ENCODE measurements at places on chromosomes 5 and 9. TPM values are rescaled to one million over a fixed set of nuclear protein-coding genes. Genes with fewer than 3 reads are reported as not detected.

- H3K27ac ChIP-seq, result no peak overlapping the region
- H3K4me1 ChIP-seq, result no peaks in the 10 kb centered on the region
- H3K27me3 ChIP-seq, result no peaks in the 10 kb centered on the region
- no peak overlapping the region for H3K4me3 ChIP-seq
Observed at GRCh38 chr9:11194246-11194645, 581.4 kb upstream of the PTPRD start.

DNA sequence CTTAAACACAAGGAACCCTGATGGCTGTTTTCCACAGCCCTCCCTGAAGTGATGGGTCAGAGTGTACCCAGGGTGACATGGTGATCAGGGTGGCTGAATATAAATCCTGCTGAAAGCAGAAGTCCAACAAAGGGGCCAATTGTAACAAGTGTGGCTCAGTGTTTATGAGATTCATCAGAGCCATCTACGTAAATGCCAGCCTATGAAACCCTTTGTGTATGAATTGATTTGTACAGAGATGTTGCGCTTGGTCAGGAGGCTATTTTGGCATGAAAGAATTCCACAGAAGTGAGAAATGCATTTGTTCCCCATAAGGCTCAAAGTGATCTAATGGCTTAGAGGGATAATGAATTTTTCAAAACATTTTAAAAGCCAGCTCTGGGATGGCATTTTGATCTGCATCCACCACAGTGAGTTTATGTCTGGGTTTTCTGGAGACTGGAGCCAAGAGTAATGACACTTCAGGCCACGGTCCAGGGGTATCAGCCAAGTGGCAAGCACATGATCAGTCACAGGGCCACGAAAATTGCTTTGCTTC, 12.4 kb downstream of the PRUNE2 start:
- no peak overlapping the region for H3K4me3 ChIP-seq
- H3K27ac ChIP-seq, result no peak overlapping the region
- no peak for DNase-seq
- no peaks in the 10 kb centered on the region for H3K4me1 ChIP-seq
- no peaks in the 10 kb centered on the region for H3K36me3 ChIP-seq

- H3K4me3 ChIP-seq, result no peak overlapping the region
- no peaks in the 10 kb centered on the region for H3K27me3 ChIP-seq
- no peaks in the 10 kb centered on the region for H3K36me3 ChIP-seq
Observed at GRCh38 chr9:76404401-76404800, 10.2 kb upstream of the RFK start.

DNA sequence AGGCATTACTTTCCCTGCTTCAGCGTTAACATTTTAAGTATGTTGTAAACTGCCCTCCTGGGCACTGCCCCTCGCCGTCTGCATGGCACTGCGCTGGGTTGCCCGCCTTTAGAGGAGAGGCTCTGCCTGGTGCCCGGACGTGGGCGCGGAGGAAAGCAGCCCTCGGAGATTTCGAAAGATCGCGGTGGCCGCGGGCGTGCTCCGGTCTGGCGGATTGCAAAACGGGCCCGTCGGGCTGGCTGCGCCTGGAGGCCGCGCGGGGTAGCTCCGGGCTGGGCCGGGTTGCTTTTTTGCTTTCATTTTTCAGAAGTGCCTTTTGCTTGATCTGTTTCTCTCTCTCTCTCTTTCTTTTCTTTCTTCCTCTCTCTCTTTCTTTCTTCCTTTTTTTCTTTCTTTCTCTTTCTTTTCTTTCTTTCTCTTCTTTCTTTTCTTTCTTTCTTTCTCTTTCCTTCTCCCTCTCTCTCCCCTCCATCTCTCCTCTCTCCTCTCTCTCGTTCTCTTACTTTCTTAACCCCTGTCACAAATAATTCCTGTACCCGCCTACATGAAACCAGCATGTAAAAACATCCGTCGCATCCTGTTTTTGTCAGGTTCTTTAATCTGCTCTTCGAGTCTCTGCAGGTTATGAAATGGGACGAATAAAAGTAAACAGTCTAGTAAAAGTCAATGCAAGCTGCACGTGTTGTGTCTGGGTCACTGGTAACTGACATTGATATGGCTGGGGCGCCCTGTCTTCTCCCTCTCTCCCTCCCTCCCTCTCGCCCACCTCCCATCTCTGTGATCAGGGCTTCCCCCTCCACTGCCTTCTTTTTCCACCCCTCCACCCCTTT, 1.7 kb downstream of the FST start:
- H3K4me3 ChIP-seq, result peak overlapping the region; percentile 87
- peak; percentile 69 for DNase-seq
- peaks cover 3% of the 10 kb centered on the region for H3K4me1 ChIP-seq

GRCh38 chr5:3230254-3230653, 365.4 kb upstream of the IRX1 start:
- no peaks in the 10 kb centered on the region for H3K4me1 ChIP-seq
- H3K27ac ChIP-seq, result no peak overlapping the region
- no peaks in the 10 kb centered on the region for H3K36me3 ChIP-seq
- no peak overlapping the region for H3K4me3 ChIP-seq

- DNase-seq, result no peak
- 0 out of 2 replicates have a peak, but pooled peaks cover 2% of the 10 kb centered on the region for H3K4me1 ChIP-seq
- H3K36me3 ChIP-seq, result no peaks in the 10 kb centered on the region
- no peak overlapping the region for H3K4me3 ChIP-seq
Observed at GRCh38 chr5:159833846-159834245, 82.4 kb upstream of the ADRA1B start.

- H3K4me3 ChIP-seq, result peak overlapping the region; percentile 84
- no peak overlapping the region for H3K27ac ChIP-seq
- no peak for DNase-seq
- H3K27me3 ChIP-seq, result no peaks in the 10 kb centered on the region
- H3K36me3 ChIP-seq, result no peaks in the 10 kb centered on the region
- peaks cover 30% of the 10 kb centered on the region for H3K4me1 ChIP-seq
Observed at GRCh38 chr5:1111241-1111726, 579 bp downstream of the SLC12A7 start.

Gene KCNMB1
- total RNA-seq, result not detected
